ENCODE measurements at places on chromosomes 12 and 14.

DNA sequence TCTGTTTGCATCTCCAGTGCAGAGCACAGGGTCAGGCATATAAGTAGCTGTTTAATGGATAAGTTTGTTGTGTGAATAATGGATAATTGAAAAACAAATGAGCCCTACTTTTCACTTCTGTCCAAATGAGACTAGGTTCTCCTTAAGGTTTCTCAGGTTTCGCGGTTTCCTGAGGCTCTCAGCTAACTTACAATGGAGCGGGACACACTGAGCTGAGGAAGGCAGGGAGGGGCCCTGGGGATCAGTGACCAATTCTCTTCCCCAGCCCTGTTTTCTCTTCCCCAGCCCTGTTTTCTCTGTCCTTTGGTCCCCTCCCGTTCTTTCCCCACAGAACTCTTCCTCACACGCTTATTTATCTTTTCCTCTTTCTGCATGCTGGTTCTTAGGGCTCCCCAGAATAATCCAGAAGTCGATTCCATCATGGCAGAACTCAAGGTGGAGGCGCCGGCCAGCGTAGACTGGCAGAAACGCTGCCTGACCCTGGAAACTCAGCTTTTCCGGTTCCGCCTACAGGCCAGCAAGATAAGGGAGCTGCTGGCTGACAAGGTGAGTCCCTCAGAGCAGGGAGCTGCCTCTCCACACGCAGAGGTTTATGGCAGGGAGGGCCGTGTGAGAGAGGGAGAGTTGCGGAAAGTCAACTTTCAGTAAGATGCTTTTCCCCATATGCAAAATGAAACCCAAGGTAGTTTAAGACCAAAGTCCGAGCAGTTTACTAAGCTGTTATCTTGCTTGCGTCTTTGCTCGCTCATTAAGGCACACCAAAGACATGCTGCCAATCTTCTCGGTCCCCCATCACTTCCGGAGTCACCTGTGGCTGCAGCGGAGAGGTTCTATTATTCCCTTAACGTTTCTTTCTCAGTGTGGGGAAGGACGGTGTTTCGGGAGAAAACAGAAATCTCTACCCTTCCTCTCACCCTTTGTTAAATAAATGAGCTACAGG is 8.6 kb downstream of the PLEKHH1 start:
- DNase-seq: no peak

DNA sequence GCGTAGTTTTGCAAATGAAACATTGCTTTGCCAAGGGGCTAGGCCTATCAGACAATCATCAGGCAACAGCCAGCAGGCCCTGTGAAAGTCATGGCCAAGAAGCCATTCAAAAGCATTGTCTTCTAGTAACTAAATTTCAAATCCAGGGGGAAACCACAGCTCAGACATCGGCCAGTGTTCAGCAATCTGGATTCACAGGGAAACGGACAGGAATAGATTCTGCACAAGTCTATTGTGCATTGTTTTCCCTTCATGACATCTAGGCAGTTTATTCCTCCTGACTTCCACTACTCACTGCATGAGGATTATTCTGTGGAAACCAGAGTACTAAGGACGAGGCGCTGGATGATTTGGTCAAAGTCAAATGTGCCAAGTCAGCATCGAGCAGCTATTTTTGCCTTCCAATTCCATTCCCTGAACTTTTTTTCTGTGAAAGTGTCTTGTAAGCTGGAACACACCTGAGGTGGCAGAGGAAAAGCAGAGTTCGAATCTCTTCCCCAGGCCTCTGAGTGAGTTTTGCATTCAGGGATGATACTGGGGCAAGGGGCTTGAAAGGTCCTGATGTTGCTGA is 75.4 kb downstream of the VCPKMT start:
- no peak for DNase-seq

DNA sequence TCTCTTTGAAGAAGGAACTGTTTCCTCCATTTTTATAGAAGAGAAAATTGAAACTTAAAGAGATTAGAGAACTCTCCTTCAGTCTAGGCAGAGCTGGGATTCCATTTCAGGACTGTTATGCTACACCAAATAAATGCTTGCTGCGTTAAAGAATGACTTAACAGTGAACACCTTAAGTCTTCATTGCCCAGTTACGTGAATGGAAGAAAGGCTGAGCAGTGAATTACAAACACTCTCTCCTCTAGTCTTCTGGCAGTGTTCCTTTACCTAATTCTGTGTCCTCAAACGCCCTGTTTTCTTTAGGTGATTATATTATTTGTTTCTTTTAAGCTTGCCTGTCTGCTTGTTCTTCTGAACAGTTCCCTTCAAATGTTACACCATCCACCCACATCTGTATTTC is 59.7 kb downstream of the RCOR1 start:
- DNase-seq: no peak

DNA sequence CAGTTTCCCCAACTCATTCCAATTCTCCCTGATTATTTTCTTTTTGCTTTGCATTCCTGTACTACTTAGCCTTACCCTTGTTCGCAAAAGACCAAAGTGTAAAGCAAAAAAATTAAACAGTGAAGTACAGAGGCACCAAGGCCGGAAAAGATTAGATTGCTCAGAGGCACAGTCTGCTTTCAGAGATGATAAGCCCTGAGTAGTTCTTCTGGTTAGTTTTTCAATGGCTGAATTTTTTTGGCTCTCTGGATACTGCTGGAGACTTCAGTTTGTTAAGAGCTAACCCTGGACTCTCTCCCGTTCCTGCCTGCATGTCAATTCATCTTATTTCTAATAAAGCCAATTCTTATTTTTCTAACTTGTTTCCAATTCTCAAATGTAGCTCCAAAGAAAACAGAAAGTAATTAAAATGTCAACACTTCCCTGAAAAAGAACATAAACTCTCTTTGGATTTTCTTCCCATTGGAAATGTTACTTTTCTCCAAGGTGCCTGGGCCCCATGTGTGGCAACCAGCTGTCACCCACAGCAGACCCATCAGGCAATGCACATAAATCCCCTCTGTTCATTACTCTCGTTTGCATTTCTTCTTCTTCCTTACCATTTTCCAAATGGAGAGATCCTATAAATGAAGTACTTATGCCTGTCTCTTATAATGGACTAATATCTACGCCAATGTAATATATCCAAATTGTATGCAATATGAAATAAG is 142.8 kb downstream of the BTG1 start:
- DNase-seq: no peak

DNA sequence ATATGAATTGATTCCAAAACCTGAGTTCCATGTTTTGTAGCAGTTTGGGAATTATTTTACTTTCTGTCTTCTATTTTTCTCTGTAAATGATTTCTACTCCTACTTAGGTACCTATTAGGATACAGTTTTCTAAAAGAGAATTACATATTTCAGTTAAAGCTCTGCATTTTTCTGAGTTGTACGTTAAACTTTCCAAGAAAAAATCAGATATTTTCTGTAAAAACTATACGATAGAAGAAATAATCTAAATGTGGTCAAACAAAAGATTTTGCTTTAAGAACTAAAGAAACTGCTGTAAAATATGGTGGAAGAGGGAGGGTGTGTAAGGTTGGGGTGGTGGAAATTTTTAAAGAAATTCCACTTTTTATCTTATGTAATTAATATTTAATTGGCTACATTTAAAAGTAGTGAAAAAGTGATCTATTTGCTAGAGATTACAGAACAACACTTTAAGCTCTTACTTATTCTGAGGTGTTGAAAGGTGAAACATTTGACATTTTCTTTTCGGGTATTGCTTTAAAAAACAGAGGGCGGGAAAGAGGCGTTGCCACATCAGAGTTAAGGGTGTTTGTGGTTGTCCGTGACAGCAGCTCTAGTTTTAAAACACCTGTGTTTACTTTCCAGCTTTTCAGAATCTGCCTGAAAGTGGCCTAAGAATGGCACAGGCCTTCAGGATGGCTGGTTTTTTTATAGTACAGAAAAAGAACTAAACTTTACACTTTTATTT is 187.3 kb downstream of the MIPOL1 start:
- no peak for DNase-seq

DNA sequence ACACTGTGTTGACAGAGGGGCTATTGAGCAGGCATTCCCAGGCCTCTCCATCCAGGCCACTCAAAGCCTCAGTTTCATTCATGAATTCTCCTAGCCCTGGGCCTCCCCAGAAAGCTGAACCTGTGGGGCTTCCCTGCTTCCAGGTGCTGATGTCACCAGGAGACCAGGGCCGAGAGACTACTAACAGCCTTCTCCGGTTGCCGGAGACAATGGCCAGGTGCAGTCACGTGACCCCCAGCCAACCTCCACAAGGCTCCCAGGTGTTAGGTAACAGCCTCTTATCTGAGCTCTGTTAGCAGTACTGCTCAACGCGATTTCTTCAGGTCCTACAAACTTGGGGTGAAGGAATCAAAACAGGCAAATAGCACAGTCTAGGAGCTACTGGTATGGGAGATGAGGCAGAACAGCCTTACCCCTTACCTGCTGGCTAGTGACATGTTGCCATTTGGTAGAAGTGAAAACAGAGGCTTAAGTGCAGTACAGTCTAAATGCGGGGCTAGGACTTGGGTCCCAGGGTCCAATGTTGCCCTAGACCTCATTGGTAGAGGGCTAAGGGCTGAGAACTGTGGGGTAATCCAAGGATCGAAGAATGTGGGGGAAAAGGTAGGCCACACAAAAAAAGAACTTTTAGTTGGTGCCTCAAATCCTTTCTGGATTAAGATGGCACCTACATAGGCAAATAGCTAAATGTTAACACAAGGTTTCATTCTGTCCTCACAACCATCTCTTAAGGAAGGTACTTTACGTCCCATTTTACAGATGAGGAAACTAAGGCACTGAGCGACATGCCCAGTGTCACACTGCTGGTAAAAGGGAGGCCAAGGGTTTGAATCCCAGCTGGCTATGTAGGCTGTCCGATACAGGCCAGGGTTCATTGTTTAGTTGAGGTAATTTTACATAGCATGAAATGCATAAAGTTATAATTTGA is 3.8 kb downstream of the CCDC88C start:
- DNase-seq: no peak

GRCh38 chr12:6752167-6752920 is 597 bp downstream of the MLF2 start:
- no peak for DNase-seq

DNA sequence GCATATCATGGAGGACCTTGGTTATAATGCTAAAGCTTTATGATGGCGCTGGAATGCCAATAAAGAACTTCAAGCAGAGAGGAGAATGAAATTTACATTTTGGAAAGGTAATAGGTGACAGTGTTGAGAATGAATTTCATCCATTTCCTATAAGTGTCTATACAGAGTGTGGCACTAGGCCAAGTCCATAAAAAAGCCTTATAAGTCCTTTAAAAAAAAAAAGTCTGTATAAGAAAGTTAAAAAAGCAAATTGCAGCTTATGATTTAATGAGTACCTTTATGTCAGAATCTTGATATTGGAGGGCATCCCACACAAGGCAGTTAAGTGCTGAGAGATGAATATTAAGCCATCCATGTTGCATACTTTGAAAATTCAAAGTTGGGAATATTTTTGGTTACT is 62.4 kb downstream of the ATF7IP start:
- no peak for DNase-seq

DNA sequence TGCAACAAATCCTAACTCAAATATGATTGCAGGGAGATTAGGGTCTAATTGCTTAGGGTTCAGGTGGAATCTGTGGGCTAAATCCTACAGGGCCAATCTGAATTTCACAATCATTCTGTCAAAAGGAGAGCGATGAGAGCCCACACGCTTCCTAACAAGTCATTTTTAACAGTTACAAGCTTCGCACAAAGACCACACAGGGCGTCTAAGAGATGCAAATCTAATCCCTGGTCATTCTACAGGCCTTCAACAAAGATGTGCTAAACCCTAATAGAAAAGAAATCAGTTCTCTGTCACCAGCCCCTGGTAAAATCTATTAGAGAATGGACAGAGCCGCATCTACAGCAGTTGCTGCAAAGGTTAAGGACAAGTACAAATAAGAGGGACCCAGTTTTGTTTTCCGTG is 15.3 kb downstream of the NKX2-1 start:
- DNase-seq: no peak
